Cortex of kidney (tissue), 1 donor: ENCODE measurements at places on chromosomes 6 and 20.

- DNase-seq, result no peak
Observed at GRCh38 chr6:12238219-12238618, 51.9 kb upstream of the EDN1 start.

DNA sequence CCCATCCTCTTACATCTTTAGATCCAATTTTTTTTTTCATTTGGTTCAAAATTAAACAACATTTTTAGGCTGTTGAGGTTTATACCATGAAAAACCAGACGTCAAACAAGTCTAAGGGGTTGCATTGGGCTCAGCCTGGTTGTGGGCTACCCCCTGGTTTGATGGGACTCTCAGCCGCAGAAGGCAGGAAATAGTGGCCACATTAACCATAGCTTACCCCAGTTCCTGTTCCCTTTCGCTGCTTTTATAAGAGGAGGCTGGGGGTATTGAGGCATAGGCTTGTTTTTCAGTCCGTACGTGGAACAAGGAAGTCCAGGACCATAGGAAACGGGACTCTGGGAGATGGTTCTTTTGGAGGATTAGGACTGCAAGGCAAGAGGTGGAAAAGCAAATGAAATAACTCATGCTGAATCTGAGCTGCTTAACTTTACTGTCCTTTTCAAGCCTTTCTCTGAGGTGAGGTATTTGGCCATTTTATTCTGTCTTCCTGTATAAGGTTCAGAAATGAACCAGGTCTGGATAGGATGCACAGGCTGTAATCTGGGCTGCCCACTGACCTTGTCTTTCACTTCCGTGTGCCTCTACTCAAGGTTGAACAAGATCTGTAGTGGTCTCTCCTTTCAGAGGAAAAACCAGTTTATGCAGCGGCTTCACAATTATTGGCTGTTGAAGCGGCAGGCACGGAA lies 7.7 kb downstream of the BRPF3 start:
- DNase-seq, result no peak

GRCh38 chr20:51028616-51029212 lies 5.8 kb upstream of the KCNG1 start:
- no peak for DNase-seq

- no peak for DNase-seq
Observed at GRCh38 chr6:20441921-20442320, 40.2 kb downstream of the E2F3 start.

DNA sequence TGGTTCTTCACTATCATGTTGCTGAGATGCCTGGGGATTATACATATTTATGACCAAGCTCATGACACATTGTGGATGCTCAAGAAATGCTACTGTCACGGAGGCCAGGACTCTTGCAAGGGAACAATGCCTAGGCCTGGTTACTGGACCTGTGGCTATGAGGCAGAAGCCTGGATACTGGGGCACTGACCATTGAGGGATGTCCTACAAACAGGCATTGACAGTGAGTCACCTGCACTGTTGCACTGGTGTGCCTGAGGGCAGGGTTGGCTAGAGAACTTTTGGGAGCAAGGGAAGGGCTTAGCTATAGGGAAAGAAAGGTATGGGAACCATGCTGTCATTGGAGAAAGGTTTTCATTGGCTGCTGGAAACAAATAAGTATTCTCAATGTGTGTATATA lies 313.1 kb upstream of the SUPT3H start:
- no peak for DNase-seq

GRCh38 chr6:167139761-167140160 lies 16.9 kb downstream of the CCR6 start:
- no peak for DNase-seq

GRCh38 chr6:89069536-89070163 lies 10.9 kb upstream of the PNRC1 start:
- no peak for DNase-seq

DNA sequence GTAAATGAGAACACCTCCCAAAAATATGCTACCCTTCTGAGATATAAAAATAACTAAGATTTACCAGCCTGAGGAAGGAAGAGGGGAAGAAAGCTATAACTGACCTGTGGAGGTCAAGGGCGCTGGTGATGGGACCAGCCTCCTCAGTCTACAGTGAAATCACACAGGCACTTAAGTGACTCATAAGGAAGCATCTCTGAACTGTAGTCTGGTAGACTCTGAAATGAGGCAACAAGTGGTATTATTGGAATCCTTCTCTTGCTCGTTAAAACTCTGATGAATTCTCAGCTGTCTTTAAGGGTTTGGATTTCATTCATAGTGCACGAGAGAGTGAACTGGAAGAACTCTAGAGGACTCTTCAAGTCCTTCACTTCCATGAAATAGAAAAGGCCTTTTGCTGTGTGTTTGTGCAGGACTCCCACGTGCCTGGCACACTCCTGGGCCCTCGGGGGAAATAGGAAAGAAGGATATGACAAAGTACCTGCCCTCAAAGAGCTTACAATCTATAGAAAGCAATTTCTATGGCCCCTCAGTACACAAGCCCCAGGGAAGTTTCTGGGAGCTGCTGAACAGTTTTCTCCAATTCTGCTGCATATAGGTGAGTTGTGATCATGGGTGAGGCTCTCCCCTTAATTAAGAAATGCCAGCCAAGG lies 231.8 kb upstream of the RREB1 start:
- DNase-seq, result no peak

DNA sequence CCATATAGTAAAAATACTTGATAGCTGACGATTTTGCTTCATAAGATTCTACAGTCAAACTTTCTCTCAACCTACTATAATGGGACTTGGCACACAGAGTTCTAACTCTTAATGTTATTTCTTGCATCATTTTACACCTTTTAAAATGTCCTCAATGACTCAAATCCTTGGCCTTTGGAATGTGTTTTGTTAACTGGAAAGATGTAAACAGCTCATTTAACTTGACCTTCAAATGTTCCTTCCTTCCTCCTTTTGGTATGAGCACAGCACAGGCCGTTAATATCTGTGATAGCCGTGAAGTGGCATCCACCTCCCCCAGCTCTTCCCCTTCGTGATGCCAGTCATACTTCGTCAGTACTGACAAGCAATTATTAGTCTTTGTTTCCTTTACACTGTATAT lies 972.0 kb upstream of the CITED2 start:
- DNase-seq, result no peak

- no peak for DNase-seq
Observed at GRCh38 chr20:57137676-57138075, 128.8 kb downstream of the BMP7 start.

DNA sequence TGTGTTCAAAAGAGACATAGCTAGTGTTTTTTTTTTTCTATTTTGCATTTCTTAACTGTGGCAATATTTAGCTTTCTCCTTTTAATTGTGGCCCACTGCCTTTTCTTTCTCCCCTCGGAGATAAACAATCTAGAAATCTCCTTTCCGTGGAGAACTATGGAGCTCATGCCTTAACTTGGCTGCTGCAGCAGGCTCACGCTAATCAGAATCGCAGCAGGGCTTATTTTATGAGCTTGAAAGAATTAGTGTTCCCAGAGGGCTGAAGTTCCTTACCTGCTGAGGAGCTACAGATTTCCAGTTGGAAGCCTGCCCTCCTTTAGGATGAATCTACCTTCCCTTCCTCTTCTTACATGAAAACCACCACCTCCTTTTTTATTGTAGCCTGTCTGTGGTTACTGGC lies 35.6 kb downstream of the CTNNBL1 start:
- DNase-seq, result no peak

- no peak for DNase-seq
Observed at GRCh38 chr6:29147074-29147473, 23.6 kb upstream of the OR2J2 start.

DNA sequence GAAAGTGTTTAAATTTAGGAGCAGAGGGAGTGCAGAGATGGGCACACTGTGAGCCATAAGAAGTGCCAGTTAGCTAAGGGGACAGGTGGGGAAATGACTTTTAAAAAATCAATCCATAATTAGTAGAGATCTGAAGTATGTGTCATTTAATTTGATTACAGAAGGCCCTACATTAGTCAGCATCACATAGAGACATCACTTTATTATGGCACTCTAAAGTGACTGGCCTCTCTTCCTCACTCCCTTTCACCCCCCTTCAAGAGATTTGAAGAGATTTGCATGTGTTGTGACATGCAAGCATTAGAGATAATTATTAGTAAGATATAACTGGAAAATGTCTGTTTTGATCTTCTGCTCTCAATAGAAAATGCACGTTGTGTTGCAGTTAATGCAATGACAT lies 86.7 kb downstream of the SLX4IP start:
- DNase-seq, result no peak

- no peak for DNase-seq
Observed at GRCh38 chr6:154872542-154873114, 122.5 kb upstream of the TIAM2 start.

- no peak for DNase-seq
Observed at GRCh38 chr6:129605967-129606366, 104.0 kb downstream of the ARHGAP18 start.

GRCh38 chr20:47263465-47264084 lies 92.9 kb downstream of the ZMYND8 start:
- no peak for DNase-seq

- DNase-seq, result no peak
Observed at GRCh38 chr6:42896178-42896719, 16.8 kb downstream of the RPL7L1 start.

DNA sequence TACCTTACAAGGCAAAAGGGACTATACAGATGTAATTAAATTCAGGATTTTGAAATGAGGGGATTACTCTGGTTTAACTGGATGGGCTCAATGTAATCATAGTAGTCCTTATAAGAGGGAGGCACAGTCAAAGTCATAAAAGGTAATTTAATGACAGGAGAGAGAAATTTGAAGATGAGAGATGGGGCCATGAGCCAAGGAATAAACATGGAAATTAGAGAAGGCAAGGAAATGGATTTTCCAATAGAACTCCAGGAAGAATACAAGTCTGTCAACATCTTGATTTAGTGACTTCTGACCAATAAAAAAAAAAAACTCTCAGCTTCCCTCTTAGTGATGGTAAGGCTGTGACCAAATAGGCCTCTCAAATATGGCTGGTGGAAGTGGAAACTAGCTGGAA lies 101.9 kb upstream of the BEND3 start:
- DNase-seq, result no peak

DNA sequence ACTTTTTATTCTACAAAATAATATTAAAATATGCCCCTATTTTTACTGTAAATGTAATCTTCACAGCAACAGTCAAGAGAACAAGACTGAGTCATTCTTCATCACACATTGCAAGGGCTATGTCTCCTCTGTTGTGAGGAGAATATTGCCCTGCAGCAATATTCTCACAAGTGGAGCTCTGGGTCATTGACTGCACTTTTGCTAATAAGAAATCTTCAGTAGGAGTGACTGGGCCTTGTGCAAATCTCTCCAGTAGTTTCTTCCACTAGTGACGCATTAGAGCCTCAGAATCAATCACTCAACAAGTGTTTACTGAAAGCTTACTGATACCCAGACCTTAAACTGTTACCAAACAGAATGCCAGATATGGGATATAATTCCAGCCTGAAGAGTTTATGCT lies 49.1 kb downstream of the LAMA2 start:
- no peak for DNase-seq

DNA sequence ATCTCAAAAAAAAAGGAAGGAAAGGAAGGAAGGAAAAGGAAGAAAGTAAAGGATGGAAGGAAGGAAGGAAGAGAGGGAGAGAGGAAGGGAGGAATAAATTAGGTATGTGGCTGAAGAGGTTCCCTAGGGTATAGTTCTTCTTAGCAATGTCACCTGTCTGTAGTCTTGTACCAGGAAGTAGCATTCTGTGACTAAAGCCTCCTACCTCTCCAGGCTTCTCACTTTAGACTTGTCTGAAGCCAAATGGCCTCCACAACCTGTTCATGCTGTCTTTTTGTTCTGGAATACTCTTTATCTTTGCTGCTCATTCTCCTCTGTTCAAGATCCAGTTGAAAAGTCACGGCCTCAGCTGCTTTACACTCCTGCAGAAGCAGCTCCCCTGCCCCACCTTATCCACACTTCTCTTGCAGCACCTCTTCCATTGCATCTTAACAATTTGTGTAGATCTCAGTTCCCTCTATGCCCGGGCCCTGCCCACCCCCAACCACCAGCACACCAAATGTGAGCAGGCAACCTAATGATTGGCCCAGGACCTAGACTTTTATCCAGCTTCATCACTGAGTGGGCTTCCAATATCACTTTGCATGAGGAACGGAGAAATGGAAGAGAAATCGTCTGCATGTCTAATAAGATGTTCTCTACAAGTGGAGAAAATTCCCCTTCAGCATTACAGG lies 19.1 kb downstream of the GCNT2 start:
- DNase-seq, result no peak

GRCh38 chr6:166025149-166025898 lies 142.3 kb downstream of the TBXT start:
- DNase-seq, result no peak

GRCh38 chr6:159646116-159646515 lies 46.9 kb downstream of the SOD2 start:
- no peak for DNase-seq

GRCh38 chr6:142953373-142954273 lies 8.6 kb upstream of the HIVEP2 start:
- DNase-seq, result no peak

GRCh38 chr6:96724641-96725040 lies 112.6 kb downstream of the GPR63 start:
- no peak for DNase-seq

DNA sequence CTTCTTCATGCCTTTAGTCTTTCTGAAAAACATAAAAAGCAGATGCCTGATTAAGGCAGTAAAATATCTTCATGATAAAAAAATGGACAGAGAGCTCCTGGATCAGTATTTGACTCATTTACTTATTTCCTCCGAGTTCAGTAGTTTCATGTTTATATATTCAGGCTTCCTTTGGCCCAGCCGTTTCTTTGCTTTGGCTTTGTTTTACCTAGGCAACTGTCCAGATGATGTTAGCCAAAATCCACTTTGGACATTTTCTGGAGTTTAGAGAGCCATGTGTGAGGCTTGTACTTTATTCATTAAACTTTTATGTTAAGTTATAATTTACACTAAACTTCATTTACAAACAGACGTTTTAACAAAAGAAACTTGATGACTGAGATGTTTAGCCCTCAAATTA lies 307.1 kb upstream of the RSPO3 start:
- no peak for DNase-seq

DNA sequence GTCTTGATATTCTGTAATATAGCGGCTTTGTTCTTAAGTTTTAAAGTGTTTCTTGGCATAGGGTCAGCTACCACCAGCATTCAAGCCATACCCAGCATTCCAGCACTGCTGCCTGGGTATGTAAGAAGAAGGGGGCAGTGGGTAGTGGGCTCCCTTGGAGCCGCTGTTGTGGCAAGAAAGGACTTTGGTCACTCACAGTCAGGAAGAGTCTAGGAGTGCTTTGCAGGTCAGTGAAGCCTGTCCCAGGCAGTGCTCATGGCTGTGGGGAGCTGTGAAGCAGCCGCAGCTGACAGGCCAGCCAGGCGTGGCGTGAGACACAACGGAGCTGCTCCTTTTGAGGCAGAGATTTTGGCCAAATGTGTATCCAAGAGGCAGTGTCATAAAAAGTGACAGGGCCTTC lies 512.0 kb downstream of the CDKAL1 start:
- no peak for DNase-seq

- DNase-seq, result no peak
Observed at GRCh38 chr20:15550116-15550870, 1023.0 kb downstream of the KIF16B start.

DNA sequence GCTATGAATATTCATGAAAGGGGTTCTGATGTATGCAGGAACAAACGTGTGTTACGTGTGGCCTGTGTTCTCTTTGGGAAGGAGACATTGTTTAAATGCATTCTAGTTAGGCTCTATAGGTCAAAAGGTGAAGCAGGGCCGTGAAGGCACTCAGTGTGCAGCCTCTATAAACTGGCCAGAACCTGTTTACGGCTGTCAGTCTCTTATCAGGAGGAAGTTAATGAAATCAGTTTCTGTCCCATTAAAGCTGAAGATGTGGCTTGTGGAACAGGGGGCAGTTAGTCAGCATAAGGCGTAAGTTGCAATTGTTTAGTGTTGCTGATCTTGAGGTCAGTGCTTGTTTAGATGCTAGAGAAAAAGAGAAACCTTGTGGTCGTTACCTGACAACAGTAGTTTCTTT lies 111.5 kb upstream of the KCNG1 start:
- DNase-seq, result no peak
